ENCODE measurements at places on chromosomes 2 and 18.

DNA sequence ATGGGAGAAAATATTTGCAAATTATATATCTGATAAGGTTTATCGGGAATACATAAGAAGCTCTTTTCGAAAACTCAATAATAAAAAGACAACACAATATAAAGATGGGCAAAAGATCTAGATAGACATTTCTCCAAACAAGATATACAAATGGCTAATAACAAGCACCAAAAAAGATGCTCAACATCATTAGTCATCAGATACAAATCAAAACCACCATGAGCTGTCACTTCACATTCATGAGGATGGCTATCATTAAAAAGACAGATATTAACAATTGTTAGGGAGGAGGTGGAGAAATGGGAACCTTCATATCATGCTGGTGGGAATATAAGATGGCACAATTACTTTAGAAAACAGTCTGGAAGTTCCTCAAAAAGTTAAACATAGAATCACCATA is 48.1 kb downstream of the HS1BP3 start:
- DNase-seq: no peak

- no peak for DNase-seq
Observed at GRCh38 chr2:219947575-219947974, 320.1 kb downstream of the SLC4A3 start.

GRCh38 chr2:235925250-235925919 is 242.8 kb downstream of the GBX2 start:
- no peak for DNase-seq

- DNase-seq: no peak
Observed at GRCh38 chr2:123463886-123464285, 561.2 kb upstream of the CNTNAP5 start.

DNA sequence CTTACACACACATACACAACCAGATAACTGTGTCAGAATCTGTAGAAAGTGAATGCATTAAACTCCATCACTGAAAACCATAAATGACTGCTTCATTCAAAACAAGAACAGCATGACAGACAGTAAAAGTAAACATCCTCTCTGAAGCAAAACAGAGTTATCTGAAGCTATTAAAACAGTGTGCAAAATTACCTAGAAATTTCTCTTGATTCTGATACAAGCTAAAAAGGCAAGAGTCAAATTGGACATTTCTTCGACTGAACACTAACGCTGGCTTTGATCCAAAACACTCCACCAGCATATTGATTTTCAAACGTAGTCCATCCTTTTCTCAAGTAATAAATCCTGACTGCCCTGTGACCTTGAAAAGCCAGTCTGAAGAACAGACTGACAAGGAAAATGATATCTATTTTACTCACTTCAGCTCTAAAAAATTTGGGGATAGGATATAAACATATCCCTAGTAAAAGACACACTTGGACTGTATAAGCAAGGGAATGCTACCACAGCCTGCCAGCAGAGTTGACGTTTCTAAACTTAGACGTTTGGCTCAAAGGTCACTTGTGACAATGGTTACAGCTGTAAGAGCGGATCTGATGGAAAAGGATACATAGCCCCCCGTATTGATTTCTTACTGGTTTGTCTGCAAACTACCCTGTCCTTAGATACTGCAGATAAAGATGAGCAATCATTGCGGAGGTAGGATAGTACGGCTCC is 128.9 kb upstream of the ITGB6 start:
- no peak for DNase-seq
